Stimulated activated CD4-positive, alpha-beta T cell treated with anti-CD3 and anti-CD28 coated beads, Interleukin-12 subunit alpha, Interleukin-12 subunit beta, amount 100 ng/mL, for 24 hours (primary cell): ENCODE measurements at places on chromosomes 7 and 10.

DNA sequence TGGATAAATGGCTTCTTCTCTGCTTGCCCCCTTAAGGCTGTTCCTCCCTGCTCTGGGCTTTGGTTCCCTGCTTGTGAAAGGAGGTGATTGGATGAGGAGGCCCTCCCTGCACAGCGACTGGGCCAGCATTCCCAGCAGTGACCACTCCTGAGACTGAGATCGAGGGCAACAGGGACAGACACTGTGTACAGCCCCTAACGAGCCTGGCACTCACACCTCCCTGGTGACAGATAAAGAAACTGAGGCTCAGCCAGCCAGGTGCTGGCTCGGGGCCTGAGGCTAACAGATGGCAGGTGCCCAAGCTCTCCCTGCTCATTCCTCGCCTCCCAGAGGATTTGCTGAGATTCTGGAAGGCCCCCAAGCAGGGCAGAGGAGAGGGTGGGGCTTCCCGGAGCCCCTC lies 12.0 kb upstream of the AQP1 start:
- DNase-seq = no peak

- DNase-seq = no peak
Measured at GRCh38 chr10:3077940-3078630, 10.7 kb downstream of the PFKP start.

- no peak for DNase-seq
Measured at GRCh38 chr7:13152755-13153154, 465.3 kb downstream of the ARL4A start.

DNA sequence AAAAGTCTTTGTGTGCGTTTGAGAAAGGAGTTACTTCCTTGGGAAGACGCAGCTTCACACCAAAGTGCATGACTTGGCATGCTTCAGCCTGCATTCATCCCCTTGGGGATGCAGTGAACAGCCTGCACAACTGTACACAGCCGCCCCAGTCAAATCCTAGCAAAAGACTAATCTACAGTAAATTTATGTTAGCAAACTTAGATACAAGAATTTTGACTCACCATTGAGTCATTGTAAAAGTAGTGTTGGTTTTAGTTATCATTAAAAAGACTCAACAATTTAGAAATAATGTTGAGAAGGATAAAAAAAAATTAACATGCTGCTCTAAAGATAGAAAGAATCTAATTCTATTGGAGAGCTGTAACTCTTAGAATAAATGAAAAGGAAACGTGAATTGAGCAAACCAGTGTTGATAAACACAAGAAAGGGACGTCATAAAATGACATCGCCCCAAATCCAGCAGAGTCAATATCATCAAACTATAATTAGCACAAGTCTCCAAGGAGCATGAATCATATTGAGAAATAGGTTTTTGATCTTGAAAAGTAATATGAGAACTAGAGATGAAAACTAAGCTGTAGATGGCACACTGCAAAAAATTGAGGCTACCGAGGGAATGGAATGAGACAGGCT lies 11.9 kb upstream of the OPTN start:
- DNase-seq = no peak

DNA sequence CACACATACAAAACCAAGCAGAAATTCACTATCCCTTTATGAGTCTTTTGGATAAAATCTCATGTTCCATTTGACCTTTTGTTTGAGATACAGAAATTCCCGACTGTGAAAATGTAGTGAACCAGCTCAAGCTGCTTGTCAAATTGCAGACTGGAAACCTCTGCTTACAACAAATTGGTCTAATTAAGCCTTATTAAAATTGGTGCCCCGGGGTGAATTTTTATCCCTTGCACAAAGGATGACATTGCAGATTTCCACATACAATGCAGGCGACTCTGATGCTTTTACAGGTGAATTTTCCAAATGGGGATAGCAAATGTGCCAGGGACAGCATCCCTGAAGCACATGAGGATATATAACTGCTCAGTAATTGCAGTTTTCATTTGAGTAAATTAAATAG lies 257.3 kb downstream of the BMPER start:
- no peak for DNase-seq

GRCh38 chr10:52297747-52298146 lies 16.3 kb upstream of the DKK1 start:
- DNase-seq = no peak

GRCh38 chr7:95780665-95781064 lies 8.3 kb downstream of the DYNC1I1 start:
- DNase-seq = no peak

DNA sequence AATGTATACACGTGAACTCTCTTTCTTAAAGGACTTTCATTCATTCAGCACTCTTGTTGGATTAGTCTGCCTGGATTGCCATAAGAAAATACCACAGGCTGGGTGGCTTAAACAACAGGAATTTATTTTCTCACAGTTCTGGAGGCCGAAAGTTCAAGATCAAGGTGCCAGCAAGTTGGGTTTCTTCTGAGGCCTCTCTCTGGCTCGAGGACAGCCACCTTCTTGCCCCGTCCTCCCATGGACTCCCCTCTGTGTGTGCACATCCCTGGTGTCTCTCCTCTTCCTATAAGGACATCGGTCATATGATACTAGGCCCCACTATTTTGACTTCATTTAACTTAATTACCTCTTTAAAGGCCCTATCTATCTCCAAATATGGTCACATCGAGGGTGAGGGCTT lies 110.4 kb upstream of the BMPER start:
- DNase-seq = no peak

GRCh38 chr10:62352356-62352970 lies 21.7 kb upstream of the ZNF365 start:
- DNase-seq = peak; percentile 16

GRCh38 chr10:98846787-98847186 lies 388.9 kb downstream of the HPSE2 start:
- no peak for DNase-seq

GRCh38 chr7:93736668-93737369 lies 153.7 kb downstream of the TFPI2 start:
- DNase-seq = no peak

- no peak for DNase-seq
Measured at GRCh38 chr7:115572111-115572510, 458.5 kb downstream of the TFEC start.

DNA sequence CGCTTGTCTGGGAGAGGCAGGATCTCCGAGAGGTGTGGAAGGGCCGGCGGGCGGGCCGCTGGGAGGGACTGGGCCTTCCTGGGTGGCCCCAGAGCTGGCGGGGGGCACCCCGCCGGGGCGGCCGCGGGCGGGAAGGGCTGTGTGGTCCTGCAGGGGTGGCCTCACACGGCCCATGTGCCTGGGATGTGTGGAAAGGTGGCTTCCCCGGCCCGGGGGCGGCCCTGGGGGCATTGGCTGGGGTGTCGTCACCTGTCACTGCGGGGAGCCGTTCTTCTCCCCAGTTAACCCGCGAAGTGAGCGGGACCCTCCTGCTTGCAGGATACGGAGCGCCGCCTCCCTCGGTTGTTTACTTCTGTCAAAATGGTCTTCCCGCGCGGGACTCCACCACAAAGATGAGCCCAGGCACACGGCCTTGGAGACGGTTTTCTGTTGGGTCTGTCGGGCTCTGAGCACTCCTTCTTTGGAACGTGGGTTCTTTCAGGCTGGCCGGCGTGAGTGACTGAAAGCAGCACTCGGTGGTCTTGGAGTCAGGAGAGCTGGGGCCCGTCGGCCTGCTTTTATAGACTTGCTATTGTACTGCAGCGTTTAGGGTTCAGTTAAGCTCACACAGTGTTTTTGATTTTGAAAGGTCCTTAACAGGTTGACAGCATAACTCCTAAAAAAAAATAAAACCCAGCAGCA lies 700 bp downstream of the SMC3 start:
- peak; percentile 35 for DNase-seq

GRCh38 chr7:132140341-132140740 lies 435.9 kb downstream of the PLXNA4 start:
- no peak for DNase-seq

- no peak for DNase-seq
Measured at GRCh38 chr10:30348378-30348776, 701 bp downstream of the MTPAP start.

- DNase-seq = peak; percentile 6
Measured at GRCh38 chr10:27319752-27320431, 79.3 kb upstream of the ACBD5 start.

- DNase-seq = no peak
Measured at GRCh38 chr10:727162-727790, 37.8 kb upstream of the DIP2C start.

- no peak for DNase-seq
Measured at GRCh38 chr10:132987671-132988571, 45.6 kb upstream of the CFAP46 start.
